Stimulated activated CD4-positive, alpha-beta T cell treated with anti-CD3 and anti-CD28 coated beads, Interleukin-15, amount 100 ng/mL, for 1 hour (primary cell): ENCODE measurements at places on chromosomes 11 and 22.

- no peak for DNase-seq
These were observed 2.3 kb upstream of the PNPLA5 start for GRCh38 chr22:43894122-43894521.

GRCh38 chr11:60912223-60912850 lies 1.6 kb upstream of the TMEM109 start:
- no peak for DNase-seq

GRCh38 chr22:46064966-46065666 lies 85.2 kb upstream of the PPARA start:
- DNase-seq: no peak

DNA sequence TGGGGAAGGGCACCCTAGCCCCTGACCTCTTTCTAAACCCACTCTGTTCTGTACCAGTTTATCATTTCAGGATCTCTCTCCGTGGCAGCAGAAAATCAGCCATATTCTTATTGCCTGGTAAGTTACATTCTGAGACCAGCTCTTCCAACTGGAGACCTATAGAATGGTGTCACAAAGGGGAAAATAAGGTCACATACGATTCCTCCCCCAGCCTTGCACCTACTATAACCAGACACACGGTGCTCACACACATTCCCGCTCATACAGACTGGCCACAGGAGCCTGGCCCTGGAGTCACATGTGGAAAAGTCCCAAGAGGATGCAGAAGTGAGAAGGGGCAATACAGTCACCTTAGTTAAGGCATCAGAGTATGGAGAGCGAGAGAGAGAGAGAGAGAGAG lies 7.5 kb downstream of the MS4A8 start:
- no peak for DNase-seq

DNA sequence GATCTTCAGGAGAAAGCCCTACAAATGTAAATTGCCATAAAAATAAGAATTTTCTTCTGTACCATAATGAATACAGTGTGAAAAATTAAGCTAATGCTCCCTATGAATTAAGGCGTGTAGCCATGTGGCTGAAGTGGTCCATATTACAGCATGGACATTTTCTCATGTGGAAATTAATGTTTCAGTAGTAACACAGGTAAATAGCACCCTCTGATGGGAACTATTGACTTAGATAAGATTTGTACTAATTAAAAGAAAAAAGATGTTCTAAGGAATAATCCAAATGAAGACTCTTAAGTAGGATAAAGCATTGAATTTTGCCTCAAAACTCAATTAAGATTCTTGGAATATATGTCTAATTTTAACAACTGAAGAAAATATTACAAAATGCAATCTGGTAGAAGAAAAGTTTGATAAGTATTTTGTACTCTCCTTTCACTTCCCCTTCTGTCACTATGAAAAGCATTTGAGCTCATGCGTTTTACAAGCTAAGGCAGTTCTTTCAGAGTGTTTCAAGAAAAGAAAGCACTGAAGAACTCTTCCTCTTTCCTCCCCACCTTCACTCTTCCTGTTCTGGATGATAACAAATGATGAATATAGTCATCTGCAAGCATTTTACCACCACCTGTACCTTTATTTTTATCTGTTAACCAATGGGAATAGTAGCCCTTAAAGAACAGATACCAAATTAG lies 9.9 kb upstream of the OR8D2 start:
- no peak for DNase-seq

DNA sequence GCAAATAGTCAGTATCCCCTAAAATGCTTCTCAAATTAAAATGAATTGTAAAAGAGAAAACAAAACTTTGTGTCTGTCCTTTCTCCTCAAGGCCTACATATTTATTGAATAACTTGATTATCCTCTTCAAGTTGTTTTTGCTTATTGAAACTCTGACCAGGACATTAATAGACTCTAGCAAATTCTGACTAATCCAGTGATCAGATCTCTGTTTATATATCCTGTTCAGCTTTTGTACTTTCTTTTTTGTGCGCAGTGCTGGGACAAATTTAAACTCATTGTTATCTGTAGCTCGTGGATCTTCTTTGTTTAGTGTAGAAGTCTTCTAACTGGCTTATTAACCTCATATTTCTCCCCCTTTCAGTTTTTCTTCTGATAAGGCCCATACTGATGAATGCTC lies 139.9 kb upstream of the SORL1-AS1 start:
- no peak for DNase-seq

- DNase-seq: no peak
These were observed 34.4 kb upstream of the HEPHL1 start for GRCh38 chr11:93986716-93987115.

DNA sequence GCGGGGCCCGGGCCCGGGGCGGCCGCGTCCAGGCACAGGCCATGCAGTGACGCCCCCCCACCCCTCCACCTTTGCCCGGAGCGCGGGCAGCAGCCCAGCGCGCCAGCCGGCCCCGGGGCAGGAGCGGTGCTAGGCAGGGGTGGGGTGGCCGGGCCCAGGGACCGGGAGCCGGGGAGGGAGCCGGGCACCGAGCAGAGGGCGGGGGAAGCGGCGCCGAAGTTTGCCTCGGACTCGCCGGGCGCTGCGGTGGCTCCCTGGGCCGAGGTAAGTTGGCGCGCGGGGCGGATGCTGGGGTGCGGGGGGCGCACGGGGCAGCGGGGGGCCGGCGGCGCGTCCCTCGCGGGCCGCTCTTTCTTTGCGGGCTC lies 332 bp downstream of the TEAD1 start:
- DNase-seq: no peak

GRCh38 chr11:130945896-130946295 lies 29.6 kb upstream of the SNX19 start:
- no peak for DNase-seq
